Fibroblast of skin of abdomen (primary cell): ENCODE measurements at places on chromosomes 2 and 18.
A peak's percentile ranks its signal among the peaks of the same experiment; 100 is the strongest.

GRCh38 chr2:9318461-9319337, 104.6 kb downstream of the ITGB1BP1 start:
- no peak for DNase-seq

- no peak for DNase-seq
Measured at GRCh38 chr18:34726286-34727004, 16.3 kb downstream of the DTNA start.

GRCh38 chr2:46002507-46002883, 294.7 kb upstream of the EPAS1 start:
- DNase-seq = no peak

DNA sequence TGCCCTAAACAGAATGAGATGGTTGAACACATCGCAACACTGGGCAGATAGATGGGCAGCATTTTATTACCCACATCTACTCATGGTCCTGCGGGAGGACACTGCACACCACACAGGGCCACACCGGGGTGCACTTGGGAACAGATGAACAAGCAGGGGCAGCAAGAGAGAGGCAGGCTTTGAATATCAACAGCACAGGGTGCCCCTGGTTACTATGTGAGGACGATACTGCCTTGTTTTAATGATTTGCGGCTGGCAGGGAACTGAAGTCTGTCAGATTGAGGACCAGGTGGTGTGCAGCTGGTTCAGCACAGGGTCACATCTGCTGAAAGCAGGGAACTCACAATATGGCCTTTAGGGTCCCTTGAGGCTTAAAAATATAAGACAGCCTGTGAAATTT, 195.7 kb downstream of the PIEZO2 start:
- no peak for DNase-seq

DNA sequence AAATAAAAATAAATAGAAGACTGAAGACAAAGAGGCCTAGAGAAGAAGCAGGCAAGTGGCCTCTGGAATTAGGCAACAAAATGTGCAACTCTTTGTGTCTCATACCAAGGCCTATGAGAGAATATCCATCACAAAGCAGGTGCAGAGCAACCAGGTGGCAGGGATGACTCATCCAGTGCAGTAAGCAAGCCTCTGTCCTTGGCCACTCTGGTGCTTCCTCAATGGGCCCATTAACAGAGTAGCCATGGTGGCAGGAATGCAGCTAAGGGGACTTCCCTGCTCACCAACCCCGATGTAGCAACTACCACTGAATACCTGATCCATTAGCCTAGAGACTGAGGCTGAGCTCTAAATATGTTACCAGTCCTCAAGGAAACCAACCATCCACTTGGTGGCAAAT, 11.0 kb upstream of the EPG5 start:
- no peak for DNase-seq

GRCh38 chr2:43314299-43314927, 88.0 kb upstream of the ZFP36L2 start:
- DNase-seq = no peak

DNA sequence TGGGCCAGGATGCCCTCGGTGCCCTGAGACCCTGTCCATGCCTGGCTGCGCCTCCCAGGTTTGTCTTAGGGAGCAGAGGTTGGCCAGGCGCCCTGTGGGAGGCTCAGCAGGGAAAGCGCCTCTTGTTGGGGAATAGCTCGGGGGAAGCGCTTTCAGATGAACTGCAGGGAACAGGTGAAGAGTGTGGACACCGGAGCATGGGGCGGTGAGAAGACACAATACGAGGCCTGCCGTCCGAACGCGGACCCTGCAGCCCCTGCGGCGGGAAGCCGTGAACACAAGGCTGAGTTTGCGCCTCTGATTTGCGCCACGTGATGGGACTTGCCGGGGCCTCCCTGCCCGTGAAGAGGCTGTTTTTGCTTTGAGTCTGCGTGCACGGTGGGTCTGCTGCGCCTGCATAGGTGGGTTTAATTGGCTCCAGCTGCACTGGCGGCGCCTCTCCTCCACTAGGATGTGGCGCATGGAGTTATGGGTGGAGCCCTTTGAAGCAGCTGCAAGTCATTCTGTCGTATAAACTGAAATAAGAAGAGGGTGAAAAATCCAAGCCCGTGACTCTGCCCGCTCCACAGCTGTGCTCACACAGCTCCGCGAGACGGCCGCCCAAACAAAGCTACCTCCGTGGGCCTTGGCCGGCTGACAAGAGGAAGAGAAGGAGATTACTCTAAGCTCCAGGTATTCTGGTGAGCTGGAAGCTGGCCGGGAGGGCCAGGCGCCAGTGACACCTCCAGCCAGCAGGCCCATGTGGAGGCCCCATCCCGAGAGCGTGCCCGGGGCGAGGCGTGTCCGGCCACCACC, 103.5 kb upstream of the CTDP1 start:
- DNase-seq = peak; percentile 80

GRCh38 chr18:54453996-54454395, 96.3 kb downstream of the C18orf54 start:
- no peak for DNase-seq

- no peak for DNase-seq
Measured at GRCh38 chr18:63850636-63851035, 36.9 kb upstream of the SERPINB2 start.

- no peak for DNase-seq
Measured at GRCh38 chr2:198401644-198402043, 597.3 kb downstream of the PLCL1 start.

- DNase-seq = no peak
Measured at GRCh38 chr2:53820711-53821110, 33.9 kb downstream of the ERLEC1 start.

DNA sequence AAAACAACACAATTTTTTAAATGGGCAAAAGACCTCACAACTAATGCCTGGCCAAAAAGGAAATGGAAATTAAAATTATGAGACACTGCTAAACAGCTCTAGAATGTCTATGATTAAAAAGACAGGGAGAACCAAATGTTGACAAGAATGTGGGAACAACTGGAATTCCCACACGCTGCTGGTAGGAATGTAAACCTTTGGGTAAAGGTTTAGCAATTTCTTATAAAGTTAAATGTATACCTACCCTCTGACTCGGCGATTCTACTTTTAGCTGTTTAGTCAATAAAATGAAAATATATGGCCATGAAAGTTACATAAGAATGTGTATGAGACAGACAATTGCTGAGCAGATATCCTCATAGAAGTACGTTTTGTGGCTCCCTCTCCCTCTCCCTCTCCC, 60.9 kb downstream of the ATF2 start:
- DNase-seq = peak; percentile 65

GRCh38 chr2:46555011-46555410, 75.6 kb downstream of the TMEM247 start:
- no peak for DNase-seq

DNA sequence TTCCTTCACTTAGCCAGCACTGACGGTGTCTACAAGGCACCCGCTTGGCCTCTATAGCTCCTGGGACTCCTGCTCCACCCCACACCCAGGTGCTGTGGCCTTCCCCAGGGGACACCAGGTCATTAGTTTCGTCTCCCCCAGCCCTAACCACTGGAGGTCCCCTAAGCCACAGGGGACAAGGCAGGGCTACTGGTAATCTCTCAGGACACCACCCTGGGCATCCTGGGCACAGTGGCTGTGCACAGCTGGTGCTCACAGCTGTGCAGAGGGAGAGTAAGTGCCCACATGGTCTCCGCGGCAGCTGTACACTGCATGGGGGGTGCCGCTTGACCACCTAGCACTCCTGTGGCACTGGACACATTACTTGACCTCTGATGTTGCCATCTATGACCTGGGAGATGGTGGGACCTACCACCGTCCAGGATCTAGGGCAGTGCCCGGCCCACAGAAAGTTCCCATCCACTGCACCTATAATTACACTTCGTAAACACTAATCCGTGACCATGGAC, 134.0 kb downstream of the HDAC4 start:
- no peak for DNase-seq

- peak; percentile 2 for DNase-seq
Measured at GRCh38 chr2:107462181-107462580, 364.5 kb upstream of the RGPD4 start.

GRCh38 chr2:187390891-187391290, 57.2 kb downstream of the CALCRL start:
- DNase-seq = peak; percentile 83

DNA sequence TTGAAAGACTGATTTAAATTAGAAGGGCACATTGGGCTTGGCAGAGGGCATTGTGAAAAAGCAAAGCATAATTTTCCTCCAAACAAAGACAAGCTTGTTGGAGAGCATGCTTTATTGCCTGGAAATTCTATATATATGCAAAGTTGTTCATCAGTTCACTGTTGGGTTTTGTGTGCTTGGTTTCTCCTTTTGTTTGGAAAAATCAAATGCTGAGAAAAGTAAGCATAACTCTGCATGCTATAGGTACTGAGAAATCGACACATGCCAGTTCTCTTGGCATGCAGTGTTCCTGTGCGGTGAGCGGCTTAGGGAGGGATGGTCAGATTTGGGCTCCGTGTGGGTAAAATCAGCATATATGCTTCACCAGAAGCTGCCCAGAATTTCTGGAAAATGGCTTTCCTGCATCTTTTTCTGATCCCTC, 161.0 kb downstream of the RAPGEF4 start:
- DNase-seq = no peak

GRCh38 chr2:129318581-129319421, 660.7 kb upstream of the RAB6C start:
- DNase-seq = no peak

GRCh38 chr18:58324824-58325480, 280.9 kb downstream of the NEDD4L start:
- DNase-seq = peak; percentile 79

DNA sequence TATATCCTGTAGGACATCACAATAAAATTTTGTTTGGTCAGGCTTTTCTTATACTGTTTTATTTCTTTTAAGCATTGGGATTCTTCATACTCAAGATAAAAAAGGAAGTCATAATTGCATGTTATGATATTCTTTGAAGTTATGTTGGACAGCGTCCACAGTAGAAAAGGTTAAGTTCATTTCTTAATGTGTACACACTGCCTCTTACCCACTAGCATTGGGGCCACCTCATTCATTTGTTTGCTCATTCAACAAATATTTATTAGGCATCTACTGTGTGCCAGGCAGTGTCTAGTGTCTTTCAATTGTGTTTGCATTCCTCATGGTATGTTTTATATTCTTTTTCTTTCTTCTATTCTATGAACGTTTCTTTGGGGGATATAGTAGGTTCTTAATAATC, 70.2 kb downstream of the PTPRM start:
- DNase-seq = no peak

- no peak for DNase-seq
Measured at GRCh38 chr2:225052703-225053102, 10.4 kb upstream of the DOCK10 start.

DNA sequence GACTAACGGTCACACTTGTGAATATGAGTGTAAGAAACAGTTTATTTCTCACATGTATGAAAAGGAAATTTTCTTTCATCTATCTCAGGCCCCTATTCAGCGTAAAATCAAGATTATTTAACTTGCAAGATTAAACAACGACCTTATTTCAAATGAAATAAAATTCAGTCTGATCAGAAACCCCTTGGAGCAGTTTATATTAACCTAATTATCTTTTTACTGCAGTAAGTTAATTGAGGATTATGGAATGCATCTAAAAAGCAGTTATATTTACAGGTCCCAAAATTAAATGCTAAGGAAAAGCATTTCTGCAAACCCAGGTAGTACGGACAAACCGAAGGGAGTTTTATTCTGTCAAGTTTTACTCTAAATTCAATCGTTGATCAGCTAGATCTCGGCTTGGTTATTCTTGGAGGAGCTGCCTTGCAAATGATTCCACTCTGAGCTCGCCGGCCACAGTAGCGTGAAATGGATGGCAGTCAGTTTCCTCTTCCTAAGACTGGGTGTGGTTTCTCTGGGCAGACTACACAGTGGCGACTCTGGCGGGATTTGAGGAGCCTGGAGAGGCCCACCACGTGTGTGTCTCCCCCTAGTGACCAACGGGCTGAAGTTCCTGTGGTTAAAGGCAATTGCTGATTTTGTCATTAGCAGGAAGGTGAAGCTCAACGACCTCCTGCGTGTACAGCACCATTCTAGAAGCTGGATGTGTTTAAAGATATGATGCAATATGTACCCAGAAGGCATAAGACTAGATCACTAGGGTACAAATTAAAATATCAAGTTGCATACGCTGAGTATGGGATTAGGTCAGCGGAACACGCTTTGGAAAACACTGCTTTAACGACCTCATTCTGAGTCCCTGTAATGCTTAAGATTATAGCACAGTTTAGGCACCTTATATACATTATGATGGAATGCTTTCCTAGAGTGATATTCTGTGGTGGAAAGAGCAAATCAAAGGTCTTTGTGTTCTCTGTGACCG, 36.4 kb downstream of the PRKRA start:
- DNase-seq = peak; percentile 96

- peak; percentile 44 for DNase-seq
Measured at GRCh38 chr2:179376881-179377280, 112.2 kb upstream of the SESTD1 start.

- no peak for DNase-seq
Measured at GRCh38 chr2:236823041-236823629, 253.5 kb downstream of the ACKR3 start.

DNA sequence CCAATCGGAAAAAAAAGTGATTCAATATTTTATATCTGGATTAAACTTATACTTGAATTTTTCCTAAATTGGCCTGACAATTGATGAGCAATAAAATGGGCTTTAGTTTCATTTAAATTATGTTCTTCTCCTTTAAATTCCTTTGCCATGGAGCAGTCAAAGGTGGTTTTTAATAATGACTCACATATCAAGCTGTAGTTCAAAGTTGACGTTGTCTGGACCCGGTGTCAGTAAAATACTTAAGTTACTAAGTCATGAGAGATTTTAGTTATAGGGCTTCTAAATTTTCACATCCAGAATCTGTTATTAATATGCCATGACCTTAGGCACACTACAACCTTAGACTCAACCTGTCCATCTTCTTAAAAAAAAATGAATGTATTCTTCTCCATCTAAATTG, 62.5 kb downstream of the CDH2 start:
- DNase-seq = peak; percentile 83

DNA sequence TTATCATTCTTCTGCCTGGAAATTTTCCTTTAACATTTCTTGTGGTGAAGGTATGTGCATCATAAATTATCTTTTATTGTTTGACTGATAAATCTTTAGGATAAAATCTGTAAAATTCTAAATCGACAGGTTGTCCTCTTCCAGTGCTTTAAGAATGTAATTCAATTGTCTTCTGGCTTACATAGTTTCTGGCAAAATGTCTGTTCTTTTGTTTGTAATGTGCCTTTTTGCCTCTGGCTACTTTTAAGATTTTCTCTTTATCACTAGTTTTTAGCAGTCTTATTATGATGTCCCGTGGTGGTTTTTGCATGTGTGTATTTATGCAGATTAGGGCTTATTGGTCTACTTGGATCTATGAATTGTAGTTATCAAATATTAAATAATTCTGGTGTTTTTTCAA, 203.6 kb upstream of the COPS8 start:
- no peak for DNase-seq

DNA sequence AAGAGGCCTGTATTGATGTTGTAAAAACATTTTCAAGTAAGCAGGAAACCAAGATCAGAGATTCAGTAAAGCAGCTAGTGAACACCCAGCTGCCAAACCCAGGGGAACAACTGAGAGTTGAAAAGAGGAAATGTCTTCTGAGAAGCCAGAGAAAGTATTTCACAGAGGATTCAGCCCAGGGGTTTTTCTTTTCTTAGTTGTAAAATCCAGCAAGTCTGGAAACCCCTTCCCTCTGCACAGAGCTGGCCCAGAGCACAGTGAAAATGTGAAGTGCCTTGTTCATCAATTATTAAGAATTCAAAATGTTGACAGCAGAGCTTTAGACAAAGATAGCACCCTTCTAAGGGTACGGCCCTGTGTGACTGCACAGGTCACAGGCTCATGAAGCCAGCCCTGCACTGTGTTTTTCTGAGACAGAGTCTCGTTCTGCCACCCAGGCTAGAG, 28.4 kb downstream of the AFF3 start:
- no peak for DNase-seq

- DNase-seq = peak; percentile 38
Measured at GRCh38 chr18:6001867-6002266, 106.5 kb upstream of the TMEM200C start.

- DNase-seq = no peak
Measured at GRCh38 chr2:37317746-37318145, 6.9 kb downstream of the PRKD3 start.
